ENCODE measurements at places on chromosomes 1 and 21. TPM values are rescaled to one million over a fixed set of nuclear protein-coding genes. Genes with fewer than 3 reads are reported as not detected.
A peak's percentile ranks its signal among the peaks of the same experiment; 100 is the strongest.

Gene LIN28A
- total RNA-seq = 0.59 TPM

DNA sequence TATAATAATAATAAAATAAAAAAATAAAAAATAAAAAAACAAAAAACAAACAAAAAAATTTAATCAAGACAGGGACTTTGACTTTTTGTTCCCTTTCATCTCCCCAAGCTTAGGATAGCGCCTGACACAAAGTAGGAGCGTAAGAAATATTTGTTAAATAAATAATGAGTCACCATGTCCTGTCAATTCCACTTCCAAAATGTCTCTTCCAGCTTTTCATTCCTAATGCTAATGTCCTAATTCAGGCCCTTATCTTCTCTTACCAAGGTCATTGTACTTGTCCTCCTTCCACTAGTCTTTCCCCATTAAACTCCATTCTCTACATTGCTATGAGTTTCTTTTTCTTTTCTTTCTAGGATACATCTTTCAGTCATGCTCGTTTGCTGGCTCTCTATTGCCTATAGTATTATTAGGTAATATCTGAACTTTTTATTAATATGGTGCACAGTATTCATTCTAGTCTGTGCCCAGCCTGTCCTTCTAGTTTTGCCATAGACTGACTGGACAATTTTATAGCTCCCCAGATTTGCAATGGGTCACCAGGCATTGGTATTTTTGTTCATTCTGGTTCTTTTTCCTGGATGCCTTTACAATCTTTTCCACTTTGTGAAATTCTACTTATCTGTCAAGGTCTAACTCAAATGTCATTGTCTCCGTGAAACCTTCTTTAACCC, 11.4 kb downstream of the NEXN start:
- H3K27me3 ChIP-seq = no peaks in the 10 kb centered on the region
- no peaks in the 10 kb centered on the region for H3K4me1 ChIP-seq
- H3K27ac ChIP-seq = no peak overlapping the region
- H3K36me3 ChIP-seq = no peaks in the 10 kb centered on the region
- DNase-seq = no peak

DNA sequence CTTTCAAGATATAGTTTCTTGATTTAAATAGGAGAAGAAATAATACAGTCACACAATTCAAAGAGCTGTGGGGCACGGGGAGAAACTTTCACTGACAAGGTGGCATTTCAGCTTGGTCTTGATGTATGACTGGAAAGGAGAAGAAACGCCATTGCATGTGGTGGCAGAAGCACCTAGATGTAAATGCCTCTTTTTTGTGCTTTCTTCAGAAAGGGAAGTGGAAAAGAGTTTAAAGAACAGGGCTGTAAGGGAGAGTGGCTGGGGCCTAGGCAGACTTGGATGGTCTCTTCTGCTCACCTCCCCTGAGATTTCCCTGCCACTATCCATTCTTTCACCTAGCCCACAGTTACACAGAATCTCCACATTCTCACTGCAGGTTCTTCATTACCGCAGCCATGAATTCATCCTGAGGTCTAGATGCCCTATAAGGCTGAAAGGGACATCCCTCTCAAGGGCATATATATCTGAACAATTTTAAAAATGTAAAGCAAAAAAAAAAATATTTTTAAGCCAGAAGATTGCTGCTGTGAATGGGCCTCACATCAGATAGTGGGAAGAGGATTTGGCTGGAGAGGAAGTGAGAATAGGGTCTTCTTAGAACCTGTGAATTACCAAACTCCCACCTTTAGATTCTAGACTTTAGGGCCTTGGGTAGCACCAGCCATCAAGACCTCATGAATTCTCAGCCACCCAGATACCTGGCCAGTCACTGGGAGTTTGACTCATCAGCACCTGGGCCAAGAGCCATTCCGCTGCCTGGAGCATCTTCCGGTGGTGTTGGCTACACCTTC, 23.4 kb downstream of the CACNA1E start:
- peak overlapping the region; percentile 88 for H3K27ac ChIP-seq
- H3K36me3 ChIP-seq = no peaks in the 10 kb centered on the region
- H3K27me3 ChIP-seq = no peaks in the 10 kb centered on the region
- DNase-seq = no peak
- peaks cover 61% of the 10 kb centered on the region for H3K4me1 ChIP-seq
- H3K4me3 ChIP-seq = no peak overlapping the region

GRCh38 chr1:72915581-72915980, 633.2 kb upstream of the NEGR1 start:
- DNase-seq = no peak
- H3K4me1 ChIP-seq = no peaks in the 10 kb centered on the region
- H3K36me3 ChIP-seq = no peaks in the 10 kb centered on the region
- no peak overlapping the region for H3K4me3 ChIP-seq
- no peaks in the 10 kb centered on the region for H3K27me3 ChIP-seq

- H3K36me3 ChIP-seq = no peaks in the 10 kb centered on the region
- H3K27me3 ChIP-seq = no peaks in the 10 kb centered on the region
- no peaks in the 10 kb centered on the region for H3K4me1 ChIP-seq
- H3K4me3 ChIP-seq = no peak overlapping the region
- H3K27ac ChIP-seq = no peak overlapping the region
Measured at GRCh38 chr1:22613951-22614350, 22.5 kb upstream of the C1QA start.

Gene F13B
- total RNA-seq = not detected

Gene LCE1A
- total RNA-seq = not detected

Gene CFHR5
- not detected for total RNA-seq

Gene PTPRC
- 157 TPM for total RNA-seq

Gene ZNF697
- 4.8 TPM for total RNA-seq

Gene TADA1
- 15.2 TPM for total RNA-seq

- no peaks in the 10 kb centered on the region for H3K27me3 ChIP-seq
- H3K4me3 ChIP-seq = no peak overlapping the region
- DNase-seq = no peak
- H3K27ac ChIP-seq = no peak overlapping the region
Measured at GRCh38 chr1:63199706-63200335, 122.5 kb upstream of the FOXD3 start.

Gene S100A2
- 0.69 TPM for total RNA-seq

DNA sequence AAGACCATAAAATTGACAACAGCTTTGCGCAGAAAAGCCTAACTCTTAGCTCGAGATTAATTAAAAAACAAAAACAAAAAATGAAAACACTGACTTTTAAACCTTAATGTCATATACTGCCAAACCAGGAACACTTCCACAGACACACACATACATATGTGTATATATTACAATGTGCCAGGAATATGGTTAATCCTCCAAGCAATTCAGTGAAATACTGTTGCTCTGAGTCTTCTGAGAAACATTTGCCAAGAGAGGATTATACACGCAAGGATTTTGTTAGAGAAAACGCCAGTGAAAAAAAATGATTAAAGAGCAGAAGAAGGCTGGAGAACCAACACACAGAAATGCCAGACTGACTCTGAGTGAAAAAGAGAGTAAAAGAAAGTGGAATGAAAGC, 116.7 kb upstream of the CHRM3 start:
- H3K4me1 ChIP-seq = no peaks in the 10 kb centered on the region
- DNase-seq = no peak
- no peaks in the 10 kb centered on the region for H3K36me3 ChIP-seq
- H3K27ac ChIP-seq = no peak overlapping the region

DNA sequence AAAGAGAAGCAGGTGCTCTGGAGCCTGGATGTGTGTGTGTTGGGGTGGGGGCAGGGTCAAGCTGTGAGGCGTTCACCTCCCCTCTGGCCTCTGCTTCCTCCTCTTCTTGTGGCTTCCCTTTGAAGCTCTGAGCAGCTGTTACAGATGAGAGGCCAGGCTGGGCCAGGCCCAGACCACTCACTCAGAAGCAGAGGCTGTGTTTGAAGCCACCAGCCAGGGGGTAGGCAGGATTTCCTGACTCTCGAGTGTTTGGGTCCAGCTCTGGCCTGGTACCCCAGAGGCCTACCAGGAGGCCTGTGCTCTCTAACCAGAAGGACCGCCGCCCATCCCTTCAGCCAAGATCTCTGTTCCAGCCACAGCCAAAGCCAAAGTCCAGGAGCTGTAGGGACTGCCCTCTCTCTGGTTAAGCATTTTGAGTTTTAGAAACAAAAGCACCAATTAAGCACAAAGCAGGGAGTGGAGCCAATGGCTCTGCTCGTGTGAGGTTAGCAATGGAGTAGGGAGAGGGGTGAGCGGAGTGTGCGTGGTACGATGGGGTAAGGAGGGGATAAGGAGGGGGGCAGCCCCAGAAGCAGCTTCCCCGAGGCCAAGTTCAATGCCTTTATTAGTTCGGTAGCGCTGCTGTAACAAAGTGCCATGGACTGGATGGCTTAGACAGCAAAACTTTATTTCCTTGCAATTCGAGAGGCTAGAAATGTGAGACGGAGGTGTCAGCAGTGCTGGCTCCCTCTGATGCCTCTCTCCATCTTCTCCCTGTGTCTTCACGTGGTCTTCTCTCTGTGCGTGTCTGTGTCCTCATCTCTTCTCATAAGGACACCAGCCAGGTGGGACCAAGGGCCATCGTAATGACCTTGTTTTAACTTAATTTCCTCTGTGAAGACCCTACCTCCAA, 20.5 kb downstream of the RCSD1 start:
- H3K36me3 ChIP-seq = peaks cover 5% of the 10 kb centered on the region
- H3K4me3 ChIP-seq = no peak overlapping the region

GRCh38 chr1:41615316-41615715, 130.8 kb upstream of the EDN2 start:
- no peaks in the 10 kb centered on the region for H3K27me3 ChIP-seq
- peaks cover under 1% of the 10 kb centered on the region for H3K4me1 ChIP-seq
- H3K4me3 ChIP-seq = no peak overlapping the region
- no peak for DNase-seq
- no peak overlapping the region for H3K27ac ChIP-seq
- H3K36me3 ChIP-seq = no peaks in the 10 kb centered on the region

DNA sequence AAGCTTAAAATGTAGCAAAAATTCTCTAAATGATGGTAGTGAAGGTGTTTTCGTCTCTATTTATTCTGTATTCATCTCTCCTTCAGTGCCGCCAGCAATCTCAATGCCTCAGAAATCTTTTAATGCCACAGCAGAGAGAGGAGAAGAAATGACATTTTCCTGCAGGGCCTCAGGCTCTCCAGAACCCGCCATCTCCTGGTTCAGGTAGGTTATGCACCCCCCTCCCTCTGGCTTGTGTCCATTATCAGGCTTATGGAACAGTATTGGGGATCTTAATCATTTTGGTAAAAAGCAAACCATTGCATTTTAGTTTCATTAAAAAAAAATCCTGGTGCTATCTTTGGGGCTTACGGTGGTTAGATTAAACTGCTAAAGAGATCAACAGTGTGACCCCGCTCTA, 326.1 kb downstream of the NCAM2 start:
- H3K4me3 ChIP-seq = no peak overlapping the region
- no peak overlapping the region for H3K27ac ChIP-seq
- H3K4me1 ChIP-seq = no peaks in the 10 kb centered on the region
- H3K36me3 ChIP-seq = no peaks in the 10 kb centered on the region
- no peak for DNase-seq

GRCh38 chr1:1703796-1704195, 11.2 kb upstream of the SLC35E2B start:
- H3K27ac ChIP-seq = no peak overlapping the region
- H3K4me1 ChIP-seq = no peaks in the 10 kb centered on the region
- peaks cover 2% of the 10 kb centered on the region for H3K36me3 ChIP-seq

Gene FHAD1
- 0.80 TPM for total RNA-seq

DNA sequence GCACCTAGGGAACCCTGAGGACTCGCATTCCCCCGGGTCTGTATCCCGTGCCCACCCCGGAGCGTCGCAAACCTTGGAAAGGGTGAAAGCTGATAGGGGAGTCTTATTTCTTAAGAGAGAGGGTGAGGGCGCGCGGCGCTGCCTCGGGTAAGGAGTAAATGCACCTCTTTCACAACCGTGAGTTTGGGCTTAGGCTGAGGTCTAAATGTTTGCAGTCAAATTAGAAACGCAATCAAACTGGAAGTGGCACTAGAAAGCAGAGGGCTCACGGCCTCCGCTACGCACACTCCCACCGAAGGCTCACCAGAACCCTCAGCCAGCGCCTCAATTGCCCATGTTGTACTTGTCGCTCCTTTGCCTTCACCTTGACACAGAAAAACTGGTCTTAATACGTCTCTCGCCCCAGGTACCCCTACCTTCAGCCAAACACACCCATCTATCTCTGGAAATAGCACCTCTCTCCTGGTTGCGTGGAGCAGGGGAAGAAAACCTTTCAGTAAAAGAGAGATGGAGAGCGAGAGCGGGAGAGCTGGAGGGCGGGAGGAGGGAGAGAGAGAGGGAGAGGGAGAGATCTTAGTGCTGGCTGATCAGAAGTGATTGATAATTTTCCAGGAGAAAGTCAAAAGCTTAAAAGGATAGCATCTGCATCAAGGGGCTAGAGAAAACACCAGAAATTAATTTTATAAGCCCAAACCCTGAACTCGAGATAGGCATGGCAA, 1.7 kb upstream of the HLX start:
- no peaks in the 10 kb centered on the region for H3K27me3 ChIP-seq
- H3K27ac ChIP-seq = no peak overlapping the region
- H3K36me3 ChIP-seq = no peaks in the 10 kb centered on the region
- peaks cover 15% of the 10 kb centered on the region for H3K4me1 ChIP-seq

- no peaks in the 10 kb centered on the region for H3K27me3 ChIP-seq
- H3K4me3 ChIP-seq = no peak overlapping the region
- DNase-seq = no peak
- no peaks in the 10 kb centered on the region for H3K36me3 ChIP-seq
Measured at GRCh38 chr1:18118078-18118477, 10.5 kb downstream of the IGSF21 start.

Gene ZBTB21
- 21.6 TPM for total RNA-seq

Gene PGBD5
- total RNA-seq = 0.03 TPM

GRCh38 chr1:32040711-32041110, 27.0 kb downstream of the KHDRBS1 start:
- no peak overlapping the region for H3K27ac ChIP-seq
- no peaks in the 10 kb centered on the region for H3K27me3 ChIP-seq
- no peak for DNase-seq
- peaks cover 52% of the 10 kb centered on the region for H3K36me3 ChIP-seq
- no peak overlapping the region for H3K4me3 ChIP-seq

- H3K4me3 ChIP-seq = no peak overlapping the region
- no peaks in the 10 kb centered on the region for H3K27me3 ChIP-seq
- DNase-seq = no peak
- H3K36me3 ChIP-seq = peaks cover 5% of the 10 kb centered on the region
- H3K27ac ChIP-seq = no peak overlapping the region
Measured at GRCh38 chr1:39124282-39124681, 80.2 kb upstream of the MACF1 start.

Data from GM12878 (cell line).